Stimulated activated CD8-positive, alpha-beta memory T cell treated with anti-CD3 and anti-CD28 coated beads, Interleukin-2, amount 100 ng/mL, for 1 hour (primary cell): ENCODE measurements at places on chromosomes 5 and 9.

DNA sequence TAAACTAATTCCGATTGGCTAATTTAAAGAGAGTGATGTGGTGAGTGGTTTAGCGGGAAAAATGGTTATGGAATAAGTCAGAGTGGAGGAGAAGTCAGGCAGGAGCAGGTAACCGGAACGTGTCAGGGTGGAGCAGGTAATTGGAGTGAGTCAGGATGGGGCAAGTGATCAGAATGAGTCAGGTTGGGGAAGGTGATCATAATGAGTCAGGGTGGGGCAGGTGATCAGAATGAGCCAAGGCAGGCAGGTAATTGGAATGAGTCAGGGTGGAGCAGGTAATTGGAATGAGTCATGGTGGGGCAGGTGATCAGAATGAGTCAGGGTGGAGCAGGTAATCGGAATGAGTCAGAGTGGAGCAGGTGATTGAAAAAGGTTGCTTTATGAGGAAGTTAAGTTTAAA, 101.4 kb downstream of the TMEM167A start:
- DNase-seq: no peak

- DNase-seq: no peak
These were observed 223.7 kb upstream of the NFIL3 start for GRCh38 chr9:91647371-91647770.

DNA sequence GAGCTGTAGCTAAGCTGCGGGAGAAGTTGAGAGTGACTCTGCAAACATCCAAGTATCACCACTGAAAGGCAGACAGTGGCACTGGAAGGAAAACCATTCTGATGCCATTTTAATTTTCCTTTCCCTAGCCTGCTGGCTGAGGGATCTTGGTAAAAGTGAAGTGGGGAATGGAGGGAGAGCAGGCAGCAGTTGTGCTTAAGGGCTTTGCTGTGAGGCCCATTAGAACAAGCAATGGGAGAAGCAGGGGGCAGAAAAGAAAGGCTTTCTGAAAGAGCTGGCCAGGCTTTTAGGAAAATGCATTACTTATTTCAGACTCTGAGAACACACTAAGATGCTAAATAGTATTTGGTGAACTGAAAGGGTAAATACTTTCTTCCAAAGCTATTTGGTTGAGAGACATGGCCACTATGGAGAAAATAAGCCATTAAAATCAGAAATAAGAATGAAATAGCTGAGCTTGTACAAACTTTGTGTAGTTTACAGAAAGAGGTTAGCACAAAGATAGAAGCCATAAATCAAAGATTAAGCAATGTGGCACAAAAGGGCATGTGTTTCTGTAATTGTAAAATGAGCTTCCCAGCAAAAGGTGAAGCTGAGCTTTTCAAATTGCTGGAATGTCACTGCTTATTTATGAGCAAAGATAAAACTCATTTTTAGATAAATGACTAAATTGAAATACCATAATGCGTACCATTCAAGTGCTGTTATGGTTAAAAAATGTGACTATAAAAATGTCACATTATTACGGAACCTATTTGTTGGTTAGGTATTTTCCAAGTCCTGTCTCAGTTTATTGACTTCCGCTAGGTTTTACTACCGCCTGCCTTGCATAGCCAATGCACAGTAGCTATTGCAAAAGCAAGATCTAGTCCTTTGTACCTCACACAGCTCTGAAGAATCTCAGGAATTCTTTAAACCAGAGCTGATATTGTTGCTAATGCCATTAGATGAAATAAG, 20.8 kb downstream of the SNCAIP start:
- no peak for DNase-seq

DNA sequence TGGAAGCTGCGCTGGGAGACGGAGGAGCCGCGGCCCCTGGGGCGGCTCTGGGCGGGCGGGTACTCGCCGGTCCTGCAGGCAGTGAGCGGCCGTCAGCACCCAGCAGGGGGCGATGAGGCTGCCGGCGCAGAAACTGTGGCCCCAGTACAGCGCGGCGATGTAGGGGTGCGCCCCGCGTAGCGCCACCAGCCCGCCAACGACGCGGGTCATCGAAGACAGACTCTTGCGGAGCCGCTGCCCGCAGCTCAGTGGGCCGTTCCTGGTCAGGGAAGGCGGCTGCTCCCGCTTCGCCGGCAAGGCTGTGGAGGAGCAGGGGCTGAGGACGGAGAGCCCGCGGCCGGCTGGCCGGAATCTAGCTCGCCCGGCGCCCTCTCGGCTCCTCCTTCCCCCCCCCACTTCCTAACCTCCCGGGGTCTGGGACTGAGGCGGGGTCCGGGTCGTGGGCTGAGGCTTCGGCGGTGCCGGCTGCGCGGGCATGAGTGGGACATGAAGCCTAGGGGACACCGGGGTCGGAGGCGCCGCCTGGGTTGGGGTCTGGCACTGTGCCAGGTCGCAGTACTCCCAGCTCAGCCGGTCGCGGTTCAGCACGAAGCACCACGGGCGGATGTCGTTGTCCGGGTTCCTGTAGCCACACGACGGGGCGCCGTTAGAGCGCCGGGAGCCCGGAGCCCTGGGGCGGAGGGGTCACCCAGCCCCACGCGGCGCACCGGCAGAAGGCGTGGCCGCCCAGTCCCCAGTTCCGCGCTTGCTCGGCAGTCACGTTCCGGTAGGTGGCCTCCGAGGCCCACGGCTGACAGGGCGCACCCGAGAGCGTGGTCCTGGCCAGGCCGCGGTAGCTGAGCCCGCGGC, 3.6 kb upstream of the PFN3 start:
- DNase-seq: peak; percentile 76

DNA sequence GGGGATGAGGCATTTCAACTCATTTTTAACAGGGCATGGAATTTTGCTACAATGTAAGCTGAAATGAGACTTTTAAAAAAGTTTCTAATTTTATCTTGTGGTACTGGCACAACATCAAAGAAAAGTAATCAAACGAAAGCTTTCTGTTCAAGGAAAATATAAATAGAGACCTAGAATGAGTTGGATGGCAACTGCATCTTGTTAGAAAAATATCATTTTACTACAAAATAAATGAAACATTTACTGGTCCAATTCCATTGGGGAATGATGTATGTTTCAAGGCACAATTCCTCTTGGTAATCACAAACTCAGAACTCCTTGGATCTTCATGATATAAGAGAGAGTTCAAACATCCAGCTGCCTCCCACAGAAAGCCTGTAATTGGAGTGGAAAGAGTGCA, 102.8 kb downstream of the HMHB1 start:
- no peak for DNase-seq

DNA sequence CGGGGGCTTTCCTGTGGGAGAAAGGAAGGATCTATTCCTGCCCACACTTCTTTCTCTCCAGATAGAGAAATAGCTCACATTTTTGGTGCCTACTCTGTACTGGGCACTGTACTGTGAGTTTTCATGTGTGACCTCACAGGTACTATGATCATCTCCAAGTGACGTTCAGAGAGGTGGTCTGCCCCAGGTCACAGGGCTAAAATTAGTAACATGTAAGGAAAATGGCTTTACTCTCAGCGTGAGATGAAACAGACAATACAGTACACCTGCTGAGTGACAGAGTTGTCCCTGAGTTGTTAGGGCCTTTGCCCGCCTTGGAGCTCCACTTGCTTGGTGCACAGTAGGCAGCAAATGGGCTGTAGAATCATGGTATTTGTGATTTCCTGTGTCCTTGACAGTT, 306.1 kb upstream of the DMRT1 start:
- DNase-seq: no peak

- no peak for DNase-seq
These were observed 59.9 kb upstream of the ALDH1B1 start for GRCh38 chr9:38332625-38333024.

- no peak for DNase-seq
These were observed 9.4 kb downstream of the SCGB3A2 start for GRCh38 chr5:147887930-147888329.

GRCh38 chr5:142399891-142400290, 75.1 kb upstream of the SPRY4 start:
- no peak for DNase-seq

DNA sequence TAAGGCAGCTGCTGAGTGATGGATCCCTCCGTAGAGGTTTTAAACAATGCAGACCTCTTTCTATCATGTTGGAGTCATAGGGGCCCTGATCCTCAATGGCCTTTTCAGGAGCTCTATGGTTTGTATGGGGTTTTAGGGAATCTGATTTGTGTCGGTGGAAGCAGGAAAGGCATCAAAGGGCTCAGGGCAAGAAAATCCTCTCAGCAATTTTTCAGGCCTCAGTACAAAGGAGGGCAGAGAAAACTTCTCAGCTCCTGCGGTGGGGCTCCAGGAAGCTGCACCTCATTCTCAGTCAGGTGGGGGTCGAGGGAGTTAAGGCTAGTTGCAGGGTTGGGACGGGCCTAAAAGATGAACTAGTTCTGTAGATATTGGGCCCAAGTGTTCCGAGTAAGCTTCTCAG, 35.0 kb downstream of the GLRA1 start:
- no peak for DNase-seq
